ENCODE measurements at places on chromosomes 3 and 15.

DNA sequence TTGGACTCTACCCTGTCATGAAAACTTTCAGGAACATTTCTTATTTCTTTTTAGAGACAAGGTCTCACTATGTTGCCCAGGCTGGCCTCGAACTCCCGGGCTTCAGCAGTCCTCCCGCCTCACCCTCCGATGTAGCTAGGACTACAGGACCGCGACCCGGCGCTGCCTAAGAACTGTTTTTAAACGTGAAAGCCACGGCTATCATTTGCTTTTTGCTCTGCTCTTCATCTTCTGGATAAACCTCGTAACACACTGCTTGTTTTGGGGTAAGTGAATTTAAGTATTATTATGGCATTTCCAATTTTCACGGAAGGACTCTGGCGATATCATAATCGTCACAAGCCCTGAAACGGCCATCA lies 14.3 kb upstream of the CCNL1 start:
- no peak for DNase-seq

GRCh38 chr3:195580744-195581443 lies 2.8 kb downstream of the APOD start:
- DNase-seq, result no peak

GRCh38 chr3:100896994-100897393 lies 96.2 kb downstream of the ABI3BP start:
- no peak for DNase-seq

DNA sequence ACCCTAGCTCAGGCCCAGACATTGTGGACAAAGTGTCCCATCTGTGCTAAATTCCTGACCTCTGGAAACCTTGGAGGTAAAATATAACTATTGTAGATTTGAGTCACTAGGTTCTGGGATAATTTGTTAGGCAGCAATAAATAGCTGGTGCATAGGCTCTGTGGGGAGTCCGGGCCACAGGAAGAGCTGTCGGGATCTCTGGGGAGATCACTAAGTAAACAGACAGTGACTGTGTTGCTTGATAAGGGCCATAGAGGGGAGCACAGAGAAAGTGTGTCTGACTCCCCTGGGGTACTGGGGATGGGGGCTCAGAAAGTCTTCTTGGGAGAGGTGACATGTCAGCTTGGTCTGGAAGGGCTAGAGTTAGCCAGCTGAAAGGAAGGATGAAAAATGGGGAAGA lies 37.7 kb upstream of the MRPS22 start:
- DNase-seq, result no peak

- no peak for DNase-seq
These were observed 89.9 kb downstream of the RBMS3 start for GRCh38 chr3:29370476-29371420.

DNA sequence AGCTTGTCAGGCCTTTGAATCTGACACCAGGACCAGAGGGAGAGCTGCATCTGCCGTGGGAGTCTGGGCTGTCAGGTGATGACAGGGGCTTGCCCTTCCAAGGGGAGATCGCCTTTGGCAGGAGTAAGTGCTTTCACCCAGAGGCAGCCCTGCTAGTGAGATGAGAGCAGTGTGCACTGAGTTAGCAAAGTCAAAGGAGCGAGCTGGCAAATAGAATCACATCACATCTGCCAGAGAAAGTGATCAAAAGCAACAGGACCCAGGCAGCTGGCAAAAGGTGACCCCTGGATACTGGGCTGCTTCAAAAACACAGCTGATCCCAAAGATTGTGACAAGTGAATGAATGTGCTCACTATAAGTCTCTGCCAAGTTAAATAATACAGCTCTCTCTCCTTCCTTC lies 36.1 kb upstream of the PYDC2 start:
- no peak for DNase-seq

DNA sequence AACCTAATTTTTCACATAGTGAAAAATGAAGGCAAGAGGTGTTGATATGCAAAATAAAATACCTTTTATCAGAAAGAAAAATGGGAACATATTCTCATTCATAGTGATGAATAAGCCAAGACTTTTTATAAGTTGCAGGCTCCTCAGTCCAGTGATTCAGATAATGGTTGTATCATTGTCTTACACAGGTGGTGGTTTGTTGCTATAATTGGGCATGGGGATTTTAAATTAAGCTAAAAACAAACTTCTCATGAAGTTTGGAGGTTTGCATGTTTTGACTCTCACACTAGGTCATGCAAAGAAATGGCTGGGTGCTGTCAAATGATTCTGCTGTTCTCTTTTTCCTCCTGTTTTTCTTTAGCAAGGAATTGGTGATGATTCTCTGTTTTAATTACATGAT lies 60.8 kb upstream of the SKIL start:
- DNase-seq, result no peak

DNA sequence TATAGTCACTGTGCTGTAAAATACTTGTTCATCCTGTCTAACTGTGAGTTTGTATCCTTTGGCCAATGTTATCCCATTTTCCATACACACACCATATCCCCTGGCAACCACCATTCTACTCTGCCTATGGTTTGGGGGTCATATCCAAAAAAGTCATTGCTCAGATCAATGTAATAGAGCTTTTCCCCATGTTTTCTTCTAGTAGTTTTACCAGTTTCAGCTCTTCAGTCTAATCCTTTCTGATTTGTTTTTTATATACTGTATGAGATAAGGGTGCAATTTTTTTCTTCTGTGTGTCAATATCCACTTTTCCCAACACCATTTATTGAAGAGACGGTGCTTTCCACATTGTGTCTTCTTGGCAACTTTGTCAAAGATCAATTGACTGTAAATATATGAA lies 14.0 kb upstream of the DLG1 start:
- DNase-seq, result no peak

DNA sequence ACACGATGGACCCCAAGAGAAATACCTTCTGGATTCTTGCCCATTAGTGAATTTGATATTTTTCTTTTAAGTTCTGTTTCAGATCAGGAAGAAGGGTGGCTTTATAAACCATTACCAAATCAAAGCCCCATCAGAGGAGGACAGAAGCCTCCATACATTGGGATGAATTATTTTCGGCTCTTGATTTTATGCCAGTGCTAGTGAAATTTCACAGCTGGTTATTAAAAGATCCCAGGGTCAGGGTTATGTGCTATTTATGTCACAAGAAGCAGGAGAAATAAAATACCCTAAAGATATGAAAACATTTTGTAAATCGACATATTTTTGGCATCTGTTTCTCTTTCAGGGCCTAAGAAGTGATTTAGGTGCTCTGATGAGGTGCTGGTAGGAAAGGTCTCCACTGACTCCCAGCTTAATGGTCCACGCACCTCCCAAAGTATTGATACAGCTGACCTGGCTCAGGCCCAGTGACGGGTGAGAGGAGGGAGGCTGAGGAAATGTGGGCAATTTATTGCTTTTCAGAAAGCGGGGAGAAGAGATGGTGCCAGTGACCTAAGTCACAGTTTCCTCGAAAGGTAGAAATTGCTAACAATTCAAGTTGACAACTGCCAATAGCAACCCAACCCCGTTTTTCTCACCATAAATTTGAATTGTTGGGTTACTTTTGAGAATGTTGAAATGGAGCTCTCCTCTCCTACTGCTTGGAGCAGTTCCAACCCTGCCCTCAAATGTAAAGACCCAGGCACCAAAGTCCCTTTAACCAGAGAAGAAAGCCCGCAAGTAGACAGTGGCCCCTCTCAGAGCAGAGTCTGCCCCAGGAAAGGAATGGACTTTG lies 315.6 kb upstream of the NR2E3 start:
- DNase-seq, result no peak

GRCh38 chr15:58021332-58022230 lies 43.9 kb downstream of the ALDH1A2 start:
- DNase-seq, result no peak

DNA sequence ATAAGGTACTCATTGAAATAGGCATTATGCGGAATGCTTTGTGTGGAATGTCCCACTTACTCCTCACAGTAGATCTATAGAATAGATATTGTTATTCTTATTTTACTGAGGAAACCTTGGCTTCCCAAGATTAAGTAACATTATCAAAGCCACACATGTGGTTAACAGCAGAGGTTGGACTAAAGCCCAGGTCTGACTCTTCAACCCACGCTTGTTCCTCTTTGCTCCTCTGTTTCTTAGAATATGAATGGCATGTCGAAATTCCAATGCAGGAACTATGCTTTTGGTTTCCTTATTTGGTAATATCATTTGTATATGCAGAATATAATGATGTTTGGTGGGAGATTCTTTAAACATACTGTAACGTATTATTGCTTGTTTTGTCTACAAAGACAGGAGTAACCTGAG lies 818.8 kb upstream of the LMCD1 start:
- DNase-seq, result no peak

GRCh38 chr3:57960174-57960505 lies 48.1 kb upstream of the FLNB start:
- no peak for DNase-seq

DNA sequence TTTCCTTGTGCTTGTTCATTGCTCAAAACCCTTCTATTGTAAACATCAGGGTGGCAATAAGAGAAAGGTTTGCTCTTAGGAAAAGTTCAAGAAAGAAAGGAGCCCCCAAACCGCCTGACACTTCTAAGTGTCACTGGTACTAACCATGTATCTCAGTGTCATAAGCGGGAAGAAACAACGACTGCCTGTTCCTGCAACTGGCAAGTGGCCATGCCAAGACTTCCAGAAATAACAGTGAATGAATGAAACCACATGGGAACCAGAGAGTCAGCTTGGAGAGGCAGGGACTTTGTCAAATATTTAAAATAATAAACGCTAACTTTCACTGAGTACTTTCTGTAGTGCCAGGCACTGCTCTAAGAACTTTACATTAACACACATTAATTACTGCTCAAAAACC lies 1.1 kb downstream of the PLSCR2 start:
- DNase-seq, result no peak

GRCh38 chr3:194584320-194584776 lies 48.9 kb downstream of the TMEM44 start:
- peak; percentile 43 for DNase-seq

DNA sequence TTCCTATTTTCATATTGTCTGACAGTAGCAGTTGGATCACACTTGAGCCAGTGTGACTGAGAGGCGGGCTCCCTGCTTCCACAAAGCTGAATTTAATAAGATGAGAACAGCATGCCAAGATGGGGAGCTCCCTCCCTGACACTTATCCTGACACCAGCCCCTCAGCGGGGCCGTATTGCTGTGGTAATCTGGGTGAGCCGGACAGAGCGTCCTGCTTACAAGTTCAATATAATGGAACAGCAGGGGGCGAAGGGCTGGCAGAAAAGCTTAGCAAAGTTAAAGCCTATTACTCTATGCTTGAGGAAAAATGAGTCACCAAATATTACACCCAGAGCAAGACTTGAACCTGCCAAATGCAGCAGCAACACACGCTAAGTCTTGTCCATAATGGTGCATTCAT lies 163.8 kb upstream of the CMC1 start:
- peak; percentile 29 for DNase-seq

DNA sequence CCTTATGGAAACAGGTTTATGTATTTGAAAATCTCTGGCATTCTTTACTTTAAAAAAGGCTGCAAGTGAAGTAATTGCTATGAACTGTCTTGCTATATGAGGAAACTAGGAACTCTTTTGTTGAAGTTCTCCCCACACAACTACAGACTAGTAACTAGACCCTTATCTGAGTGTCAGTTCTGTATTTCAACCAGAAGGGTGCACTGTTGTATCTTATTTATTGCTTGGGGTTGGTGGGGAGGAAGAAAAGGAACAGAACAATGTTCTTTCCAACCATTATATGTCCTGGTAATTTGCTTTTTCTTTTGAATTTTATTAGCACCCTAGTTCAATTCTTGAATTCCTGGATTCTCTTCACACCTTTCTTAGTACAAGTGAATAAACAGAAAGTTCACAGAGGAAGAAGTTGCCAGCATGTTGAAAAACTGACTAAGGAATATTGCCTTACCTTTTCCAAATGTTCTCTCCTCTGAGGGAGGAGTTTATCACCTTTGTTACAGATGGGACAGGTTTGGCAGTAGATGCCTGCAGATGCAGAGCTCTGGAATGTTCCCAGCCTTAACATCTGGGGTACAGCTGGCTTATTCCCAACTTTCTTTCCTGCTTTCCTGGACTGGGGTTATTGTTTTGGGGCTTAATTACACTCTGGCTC lies 162.4 kb upstream of the CFAP20DC start:
- peak; percentile 33 for DNase-seq

- DNase-seq, result no peak
These were observed 73.4 kb downstream of the CPN2 start for GRCh38 chr3:194277786-194278130.

- DNase-seq, result peak; percentile 97
These were observed 59.7 kb downstream of the SEMA3G start for GRCh38 chr3:52385157-52385556.

DNA sequence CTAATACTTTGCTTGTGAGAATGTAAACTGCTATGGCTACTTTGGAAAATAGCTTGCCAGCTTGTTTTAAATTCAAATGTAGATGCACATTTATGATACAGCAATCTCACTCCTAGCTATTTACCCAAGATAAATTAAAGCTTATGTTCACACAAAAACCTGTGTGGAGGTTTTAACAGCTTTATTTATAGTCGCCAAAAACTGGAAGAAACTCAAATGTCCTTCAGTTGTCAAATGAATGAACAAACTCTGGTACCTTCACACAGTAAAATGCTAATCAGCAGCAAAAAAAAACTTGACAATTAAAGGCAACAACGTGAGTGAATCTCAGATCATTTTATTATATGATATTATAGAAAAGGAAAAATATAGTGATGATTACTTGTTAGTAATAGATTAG lies 248.6 kb upstream of the NECTIN3 start:
- no peak for DNase-seq

DNA sequence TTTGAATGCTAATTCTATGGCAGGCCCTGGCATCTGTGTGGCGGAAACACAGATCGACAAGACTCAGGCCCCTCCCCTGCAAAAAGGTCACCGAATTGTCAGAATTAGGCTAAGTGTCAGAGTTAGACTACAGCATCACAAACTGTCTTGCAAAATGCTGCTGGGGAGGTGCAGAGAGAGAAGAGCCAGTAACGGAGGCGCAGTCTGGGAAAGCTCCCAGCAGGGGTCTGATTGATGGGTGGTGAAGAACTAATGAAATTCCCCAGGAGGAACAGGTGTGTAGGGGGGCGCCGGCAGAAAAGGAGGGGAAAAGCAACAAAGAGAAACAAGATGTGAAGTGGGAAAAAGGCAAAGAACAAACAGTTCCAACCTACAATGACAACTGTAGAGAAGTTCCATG lies 72.7 kb upstream of the TAMM41 start:
- DNase-seq, result peak; percentile 58

GRCh38 chr15:51133140-51133765 lies 38.5 kb upstream of the TNFAIP8L3 start:
- no peak for DNase-seq

DNA sequence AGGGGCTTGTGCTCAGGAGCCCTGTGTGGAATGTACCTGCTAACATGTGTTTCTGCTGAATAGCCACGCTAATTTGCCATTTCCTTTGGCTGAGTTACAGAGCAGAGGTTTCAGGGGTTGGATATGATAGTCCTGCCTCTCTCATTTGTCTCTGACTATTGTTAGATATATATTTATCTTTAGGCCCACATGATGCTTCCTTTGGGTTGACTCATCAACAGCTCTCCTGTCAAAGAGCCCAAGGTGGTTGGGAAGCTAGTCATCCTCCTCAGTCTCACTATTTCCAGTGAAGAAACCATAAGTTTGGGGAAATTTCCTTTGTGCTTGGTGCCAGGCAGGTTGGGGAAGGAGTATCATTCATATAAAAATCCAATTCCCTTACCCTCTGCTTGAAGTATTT lies 1194.6 kb downstream of the ZPLD1 start:
- no peak for DNase-seq

- DNase-seq, result no peak
These were observed 368.1 kb upstream of the UBE2E2 start for GRCh38 chr3:22835041-22835440.

GRCh38 chr3:58868097-58868779 lies 181.6 kb downstream of the CFAP20DC start:
- DNase-seq, result no peak
